ENCODE measurements at places on chromosomes 7 and 10. TPM values are rescaled to one million over a fixed set of nuclear protein-coding genes. Genes with fewer than 3 reads are reported as not detected.

MARCHF5 gene
- 32.2 TPM for total RNA-seq

GRCh38 chr10:13649844-13650520, 63.2 kb downstream of the PRPF18 start:
- no peak for DNase-seq

- DNase-seq = no peak
Observed at GRCh38 chr7:113267271-113267670, 148.9 kb upstream of the SMIM30 start.

- no peak for DNase-seq
Observed at GRCh38 chr7:4958477-4959301, at the start of gene MMD2. TSS of gene MMD2 (minus strand) at chr7:4959187. CDS start at chr7:4959017, 170 bp downstream.

RTKN2 gene
- not detected for total RNA-seq

- no peak for DNase-seq
Observed at GRCh38 chr10:24333736-24334135, 124.8 kb downstream of the KIAA1217 start.

DNA sequence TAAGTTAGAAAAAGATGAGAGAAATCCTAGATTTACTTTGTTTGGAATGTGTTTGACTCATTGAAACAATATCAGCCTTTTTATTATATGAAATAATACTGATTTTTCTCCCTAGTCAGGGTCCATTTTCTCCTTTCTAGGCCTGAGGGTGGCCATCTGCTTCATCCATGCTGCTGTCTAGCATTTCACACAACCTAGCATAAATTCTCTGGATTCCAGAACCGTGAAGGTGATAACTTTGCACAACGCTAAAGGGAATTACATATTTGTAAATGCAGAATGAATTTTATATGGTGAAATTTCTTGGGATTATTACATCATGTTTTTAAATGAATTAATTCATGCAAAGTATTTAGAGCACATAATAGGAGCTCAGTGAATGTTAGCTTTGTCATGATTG, 505.1 kb downstream of the INHBA start:
- DNase-seq = no peak

DNA sequence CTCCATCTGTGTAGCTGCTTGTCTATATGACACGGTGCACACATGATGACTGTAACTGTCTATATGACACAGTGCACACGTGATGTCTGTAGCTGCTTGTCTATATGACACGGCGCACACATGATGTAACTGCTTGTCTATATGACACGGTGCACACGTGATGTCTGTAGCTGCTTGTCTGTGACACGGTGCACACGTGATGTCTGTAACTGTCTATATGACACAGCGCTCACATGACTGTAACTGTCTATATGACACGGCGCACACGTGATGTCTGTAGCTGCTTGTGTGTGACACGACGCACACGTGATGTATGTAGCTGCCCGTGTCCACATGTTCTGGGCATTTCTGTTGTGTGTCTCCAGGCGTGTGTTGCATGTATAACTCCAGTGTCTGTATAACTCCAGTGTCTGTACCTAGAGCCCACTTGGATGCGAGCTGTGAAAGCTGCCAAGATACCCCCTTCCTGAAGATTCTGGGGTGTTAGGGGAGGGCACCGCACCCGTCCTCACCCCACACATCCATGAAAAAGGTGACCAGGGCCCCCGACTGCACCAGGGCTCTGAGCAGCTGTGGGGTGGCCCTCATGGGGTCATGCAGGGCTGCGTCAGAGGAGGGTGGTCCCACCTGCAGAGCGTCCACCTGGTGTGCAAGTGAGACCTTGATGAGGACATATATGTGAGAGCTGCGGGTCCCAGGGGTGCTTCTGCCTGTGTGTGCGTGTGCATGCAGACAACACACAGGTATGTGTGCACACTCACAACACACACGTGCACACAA, 137.9 kb downstream of the ELFN1 start:
- DNase-seq = no peak

- no peak for DNase-seq
Observed at GRCh38 chr7:95632609-95633008, 36.3 kb upstream of the PDK4 start.

DNA sequence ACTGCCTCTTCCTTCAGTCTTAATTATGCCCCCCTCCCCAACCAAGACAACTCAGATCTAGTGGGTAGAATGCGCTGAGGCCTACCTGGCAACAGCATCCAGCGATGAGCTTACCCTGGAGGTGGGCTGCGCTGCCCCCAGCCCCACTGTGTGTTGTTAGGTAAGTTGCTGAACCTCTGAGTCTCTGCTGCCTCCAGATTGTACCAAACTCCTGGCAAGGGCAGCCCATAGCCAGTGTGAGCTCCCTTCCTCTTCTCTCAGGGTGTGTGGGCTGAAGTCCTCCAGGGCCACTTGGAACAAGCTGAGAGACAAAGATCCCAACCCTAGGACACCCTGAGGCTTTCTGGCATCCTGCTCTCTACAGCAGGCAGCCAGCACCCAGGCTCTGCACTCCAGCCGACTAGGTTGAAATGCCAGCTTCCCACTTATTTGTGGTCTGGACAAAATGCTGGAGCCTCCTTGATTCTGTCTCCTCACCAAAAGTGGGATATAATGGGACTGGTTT, 135.3 kb downstream of the ARHGAP22 start:
- no peak for DNase-seq

DNA sequence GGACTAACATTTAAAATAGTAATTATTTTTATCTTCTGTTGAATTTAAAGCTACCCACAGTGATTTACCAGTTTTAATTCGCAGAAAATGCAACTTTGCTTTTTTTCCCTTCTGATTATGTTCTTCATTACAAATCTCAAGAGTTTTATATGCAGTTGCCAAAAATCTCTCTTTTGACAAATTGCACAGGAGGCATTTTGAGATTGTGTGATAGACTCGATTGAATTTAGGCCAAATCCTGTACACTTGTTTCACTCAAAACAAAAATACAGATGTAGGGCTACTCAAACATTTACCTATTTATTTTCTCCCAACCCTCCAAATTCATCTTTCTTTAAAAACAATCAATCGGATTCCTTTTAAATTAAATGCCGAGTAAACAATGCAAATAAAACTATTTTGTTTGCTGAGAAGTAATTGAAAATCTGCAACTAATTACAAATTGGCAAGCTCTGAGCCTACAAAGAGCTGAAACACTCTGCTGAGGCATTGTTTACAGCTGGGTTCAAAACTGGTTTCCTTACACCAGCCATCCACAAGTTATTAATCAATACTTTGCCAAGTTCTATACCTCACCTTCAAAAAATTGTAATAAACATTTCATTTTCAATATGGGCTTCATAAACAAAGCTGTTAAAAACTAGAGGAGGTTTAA, 214.9 kb upstream of the TCF7L2 start:
- no peak for DNase-seq

DNA sequence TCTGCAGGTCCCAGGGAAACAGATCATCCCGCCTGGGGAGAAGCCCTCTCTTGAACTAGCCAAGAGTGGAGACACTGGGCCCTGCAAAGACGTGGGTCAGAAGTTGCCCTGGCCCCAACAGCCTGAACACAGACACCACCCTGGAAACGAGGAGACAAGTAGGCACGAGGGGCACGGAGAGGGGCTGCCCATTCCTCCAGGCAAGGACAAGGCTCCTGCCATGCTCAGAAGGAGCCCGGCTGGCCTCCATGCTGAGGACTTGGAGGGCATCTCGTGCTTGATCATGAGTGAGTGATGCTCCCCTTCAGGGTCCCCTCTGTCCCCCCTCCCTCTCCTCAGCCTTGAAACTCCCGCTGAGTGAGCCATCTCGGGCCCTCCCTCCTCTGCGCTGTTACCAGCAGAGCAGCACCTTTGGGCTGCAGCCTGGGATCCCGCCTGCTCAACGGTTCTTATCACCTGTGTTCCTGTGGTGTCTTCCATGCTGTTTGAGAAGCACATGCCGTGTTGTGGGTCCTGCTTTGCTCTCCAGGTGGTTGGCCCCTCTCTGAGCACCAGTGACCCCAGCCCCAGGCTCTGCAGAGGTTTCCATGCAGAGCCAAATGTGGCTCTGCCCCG, 544.3 kb downstream of the TCERG1L start:
- DNase-seq = no peak

LEP gene
- 0.14 TPM for total RNA-seq

IRF5 gene
- total RNA-seq = 2.2 TPM

GRCh38 chr7:81956520-81956919, 186.7 kb upstream of the HGF start:
- no peak for DNase-seq

- peak; percentile 49 for DNase-seq
Observed at GRCh38 chr7:72493850-72494661, 81.9 kb upstream of the CALN1 start.

DNA sequence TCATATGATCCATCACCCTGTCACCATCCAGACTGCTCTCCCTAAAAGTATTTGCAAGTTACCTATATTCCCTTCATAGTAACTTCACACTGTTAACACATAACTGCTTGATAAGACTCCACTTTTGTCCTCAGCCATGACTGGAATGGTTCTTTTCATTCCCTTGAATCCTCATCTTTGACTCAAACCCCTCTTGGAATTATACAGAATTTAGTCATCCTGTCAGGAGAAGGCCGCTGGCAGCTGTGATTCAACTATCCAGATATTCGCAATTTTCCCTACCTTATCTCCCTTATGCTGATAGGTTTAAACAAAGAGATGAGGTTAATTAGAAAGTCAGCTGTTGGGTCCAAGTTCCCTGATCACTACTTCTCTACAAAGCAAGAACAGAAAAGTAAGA, 143.0 kb upstream of the HPS1 start:
- no peak for DNase-seq

SORBS1 gene
- total RNA-seq = 896 TPM

KCNH2 gene
- total RNA-seq = 94.1 TPM

SLC18A2 gene
- total RNA-seq = 0.05 TPM

DNA sequence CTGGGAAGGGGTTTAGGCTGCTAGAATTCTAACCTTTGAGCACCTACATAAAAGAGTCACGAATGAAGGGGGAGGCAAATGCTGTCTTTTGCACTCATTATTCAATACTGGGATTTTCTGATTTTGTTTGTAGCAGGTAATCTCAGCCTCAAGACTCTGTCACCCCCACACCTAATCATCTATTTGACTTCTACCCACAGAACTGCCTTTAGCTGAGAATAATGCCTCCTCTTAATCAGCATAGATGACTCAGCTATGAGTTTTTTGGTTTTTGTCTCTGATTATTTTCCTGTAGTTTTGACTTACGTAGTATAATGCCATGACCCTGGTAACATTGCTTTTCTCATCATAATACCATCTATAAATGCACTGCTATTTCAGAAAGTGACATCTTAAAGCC, 42.7 kb upstream of the CACNB2 start:
- no peak for DNase-seq

DNA sequence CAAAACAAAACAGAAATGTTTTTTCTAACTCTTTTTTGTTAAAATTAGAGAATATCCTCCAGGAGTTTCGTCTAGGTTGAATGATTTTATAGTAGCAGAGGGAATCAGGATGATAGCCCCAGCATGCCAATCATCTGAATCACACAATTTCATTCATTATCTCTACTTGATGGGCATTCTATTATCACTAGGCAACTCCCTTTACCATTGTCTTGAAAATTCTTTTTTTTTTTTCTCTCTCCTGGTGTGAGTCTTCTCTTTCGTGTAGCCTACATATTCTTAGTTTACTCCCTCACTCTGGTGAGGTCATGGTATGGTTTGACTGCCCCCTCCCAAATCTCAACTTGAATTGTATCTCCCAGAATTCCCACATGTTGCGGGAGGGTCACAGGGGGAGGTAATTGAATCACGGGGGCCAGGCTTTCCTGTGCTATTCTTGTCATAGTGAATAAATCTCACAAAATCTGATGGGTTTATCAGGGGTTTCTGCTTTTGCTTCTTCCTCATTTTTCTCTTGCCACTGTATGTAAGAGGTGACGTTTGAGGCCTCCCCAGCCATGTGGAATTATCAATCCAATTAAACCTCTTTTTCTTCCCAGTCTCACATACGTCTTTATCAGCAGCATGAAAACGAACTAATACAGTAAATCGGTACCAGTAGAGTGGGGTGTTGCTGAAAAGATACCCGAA, 105.0 kb downstream of the OTUD1 start:
- no peak for DNase-seq

GPR15LG gene
- total RNA-seq = not detected

DNA sequence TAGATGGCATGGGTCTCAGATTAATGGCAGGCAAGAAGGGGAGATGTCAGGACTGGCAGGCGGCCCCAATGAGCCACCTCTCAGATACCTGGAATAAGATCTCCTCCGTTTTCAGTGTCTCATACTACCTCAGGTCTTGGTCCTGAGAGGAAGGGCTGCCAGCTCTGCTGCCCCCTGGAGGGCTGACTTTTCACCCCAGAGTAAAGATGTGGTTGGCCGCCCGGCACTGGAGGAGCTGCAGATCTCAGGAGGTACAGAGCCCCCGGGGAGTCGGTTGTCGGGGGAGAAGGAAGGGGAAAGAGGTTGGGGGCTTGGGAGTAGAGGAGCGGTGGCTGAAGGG, 642 bp upstream of the COL13A1 start:
- peak; percentile 49 for DNase-seq

- no peak for DNase-seq
Observed at GRCh38 chr10:80465451-80465835, 11.3 kb downstream of the TSPAN14 start.

DNA sequence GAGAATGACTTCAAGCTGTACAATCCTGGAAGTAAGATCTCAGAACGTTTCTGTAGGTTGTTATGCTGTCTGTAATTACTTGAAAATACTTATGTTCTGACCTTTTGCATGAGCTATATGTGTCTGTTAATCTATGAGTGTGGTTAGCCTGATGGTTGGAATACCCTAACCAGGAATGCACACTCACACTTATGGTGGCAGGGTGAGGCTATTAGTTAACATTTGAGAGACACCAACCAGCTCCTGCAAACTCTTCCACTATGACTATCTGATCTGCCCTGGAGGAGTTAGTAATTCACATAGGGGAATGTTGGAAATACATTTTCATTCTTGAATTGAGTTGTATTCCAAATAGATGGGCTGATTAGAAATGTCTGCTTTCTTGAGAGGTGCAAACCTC, 450.3 kb downstream of the INHBA start:
- no peak for DNase-seq

Data from left ventricle myocardium inferior (tissue), 1 donor.